Spleen (tissue), 13 donors: ENCODE measurements at places on chromosomes 3 and 15. TPM values are rescaled to one million over a fixed set of nuclear protein-coding genes. Genes with fewer than 3 reads are reported as not detected.

Gene LCTL
- total RNA-seq: not detected

Gene GOLGA6L9
- total RNA-seq: 2.6 TPM

Gene TPRA1
- 36.7 TPM for total RNA-seq

Gene ARL6IP5
- 121 TPM for total RNA-seq

Gene GOLGA6L7
- total RNA-seq: not detected

Gene TMEM212
- not detected for total RNA-seq

Gene FBXW12
- not detected for total RNA-seq

Gene ACTC1
- total RNA-seq: 2.2 TPM

Gene PEX5L
- not detected for total RNA-seq

Gene COL6A5
- total RNA-seq: not detected

Gene MAP6D1
- 2.0 TPM for total RNA-seq

DNA sequence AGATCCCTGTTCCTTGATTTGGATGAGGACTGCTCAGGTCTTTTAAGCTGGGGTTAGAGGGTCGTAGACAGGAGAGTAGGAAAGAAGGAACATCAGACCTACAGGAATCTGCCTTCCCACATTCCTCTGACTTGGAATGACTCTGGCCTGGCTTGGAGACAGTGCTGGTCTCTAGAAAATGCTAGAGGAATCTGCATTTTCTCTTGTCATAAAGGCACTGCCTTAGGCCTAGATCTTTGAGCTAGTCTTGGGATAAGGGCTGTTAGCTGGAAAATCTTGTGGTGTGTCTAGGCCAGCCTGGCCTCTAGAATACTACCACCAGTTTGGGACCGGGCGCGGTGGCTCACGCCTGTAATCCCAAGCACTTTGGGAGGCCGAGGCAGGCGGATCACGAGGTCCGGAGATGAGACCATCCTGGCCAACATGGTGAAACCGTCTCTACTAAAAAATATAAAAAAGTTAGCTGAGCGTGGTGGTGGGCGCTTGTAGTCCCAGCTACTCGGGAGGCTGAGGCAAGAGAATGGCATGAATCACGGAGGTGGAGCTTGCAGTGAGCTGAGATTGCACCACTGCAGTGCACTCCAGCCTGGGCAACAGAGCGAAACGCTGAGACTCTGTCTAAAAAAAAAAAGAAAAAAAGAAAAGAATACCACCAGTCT, 17.3 kb upstream of the BSN start:
- H3K4me1 ChIP-seq: peaks cover 6% of the 10 kb centered on the region
- H3K27ac ChIP-seq: no peak overlapping the region
- no peak overlapping the region for H3K4me3 ChIP-seq
- H3K36me3 ChIP-seq: no peaks in the 10 kb centered on the region
- no peak for DNase-seq
- H3K27me3 ChIP-seq: no peaks in the 10 kb centered on the region

GRCh38 chr15:38541026-38541425, 23.6 kb downstream of the RASGRP1 start:
- H3K4me3 ChIP-seq: no peak overlapping the region
- DNase-seq: no peak
- H3K36me3 ChIP-seq: no peaks in the 10 kb centered on the region
- no peaks in the 10 kb centered on the region for H3K27me3 ChIP-seq
- no peak overlapping the region for H3K27ac ChIP-seq

DNA sequence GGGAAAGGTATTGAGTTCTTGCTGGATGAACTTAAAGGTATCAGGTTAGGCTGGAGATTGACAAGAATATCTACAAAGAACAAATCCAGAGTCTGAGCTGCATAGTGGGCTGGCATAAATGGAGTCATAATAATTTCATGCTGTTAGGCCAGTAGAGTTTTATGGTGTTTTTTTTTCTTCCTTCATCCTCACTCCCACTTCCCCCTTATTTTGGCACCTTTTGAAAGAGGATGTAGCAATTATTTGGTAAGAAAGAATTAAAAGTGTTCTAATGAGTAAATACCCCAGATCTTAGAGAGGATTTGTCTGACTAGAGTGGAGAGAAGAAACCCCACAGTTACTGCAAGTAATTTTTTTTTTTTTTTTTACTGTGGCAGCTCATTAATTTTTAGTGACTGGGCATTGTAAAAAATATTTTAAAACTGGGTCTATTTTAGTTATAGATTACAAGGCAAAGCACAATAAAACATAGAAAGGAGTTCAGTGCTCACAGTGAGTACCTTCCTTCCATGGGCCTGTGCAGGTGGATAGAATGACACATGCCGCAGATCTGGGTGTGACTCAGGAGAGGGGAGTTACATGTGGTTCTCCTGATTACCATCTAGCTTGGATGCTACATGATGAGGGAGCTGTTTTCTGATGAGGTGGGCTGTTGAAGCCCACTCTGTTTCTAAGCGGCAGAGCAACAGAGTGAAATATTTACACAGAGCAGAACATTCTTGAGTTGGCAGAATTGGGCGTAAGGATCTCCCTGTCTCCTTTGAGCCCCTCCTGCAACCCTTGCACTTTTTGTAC, 5.3 kb downstream of the EDEM1 start:
- H3K27me3 ChIP-seq: no peaks in the 10 kb centered on the region
- H3K36me3 ChIP-seq: peaks cover 7% of the 10 kb centered on the region
- H3K4me3 ChIP-seq: peak overlapping the region; percentile 99
- H3K27ac ChIP-seq: peak overlapping the region; percentile 38
- DNase-seq: no peak

DNA sequence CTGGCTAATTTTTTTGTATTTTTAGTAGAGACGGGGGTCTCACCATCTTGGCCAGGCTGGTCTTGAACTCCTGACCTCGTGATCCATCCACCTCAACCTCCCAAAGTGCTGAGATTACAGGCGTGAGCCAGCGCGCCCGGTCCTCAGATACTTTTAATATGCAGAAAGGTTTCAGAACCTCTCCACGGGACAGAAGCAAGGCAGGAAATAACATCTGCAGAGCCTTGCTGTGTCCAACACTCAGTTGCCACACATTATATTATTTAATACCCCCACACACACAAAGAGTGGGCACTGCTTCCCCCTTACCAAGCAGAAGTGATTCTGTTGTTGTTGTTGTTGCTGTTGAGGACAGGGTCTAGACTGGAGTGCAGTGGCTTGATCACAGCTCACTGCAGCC, 28.0 kb downstream of the OSBPL10 start:
- no peak overlapping the region for H3K27ac ChIP-seq
- no peaks in the 10 kb centered on the region for H3K36me3 ChIP-seq
- no peaks in the 10 kb centered on the region for H3K27me3 ChIP-seq
- no peak overlapping the region for H3K4me3 ChIP-seq

- peaks cover 45% of the 10 kb centered on the region for H3K27me3 ChIP-seq
- peak overlapping the region; percentile 63 for H3K4me3 ChIP-seq
Observed at GRCh38 chr15:98651036-98651481, 2.7 kb downstream of the IGF1R start.

- H3K36me3 ChIP-seq: no peaks in the 10 kb centered on the region
- H3K4me3 ChIP-seq: no peak overlapping the region
- H3K27ac ChIP-seq: no peak overlapping the region
- no peaks in the 10 kb centered on the region for H3K27me3 ChIP-seq
Observed at GRCh38 chr3:57816471-57817095, 60.5 kb downstream of the SLMAP start.

DNA sequence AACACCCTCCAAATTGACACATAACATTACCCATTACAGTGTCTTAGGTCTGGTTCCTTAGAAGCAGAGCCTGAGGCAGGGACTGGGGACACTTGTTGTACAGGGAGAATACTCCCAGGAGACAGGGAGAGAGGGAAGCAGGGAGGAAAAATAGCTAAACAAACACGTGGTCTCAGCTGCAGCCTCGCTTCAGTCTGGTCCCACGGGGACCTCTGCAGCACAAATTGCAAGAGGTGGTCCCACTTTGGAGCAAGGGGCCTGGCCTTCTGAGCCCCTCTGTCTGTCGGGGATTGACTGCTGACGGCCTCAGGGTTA, 25.0 kb upstream of the PLA2G4D start:
- H3K36me3 ChIP-seq: no peaks in the 10 kb centered on the region
- no peaks in the 10 kb centered on the region for H3K27me3 ChIP-seq
- no peak overlapping the region for H3K4me3 ChIP-seq
- no peaks in the 10 kb centered on the region for H3K4me1 ChIP-seq
- H3K27ac ChIP-seq: no peak overlapping the region

- no peaks in the 10 kb centered on the region for H3K27me3 ChIP-seq
- H3K4me3 ChIP-seq: peak overlapping the region; percentile 68
- peak overlapping the region; percentile 88 for H3K27ac ChIP-seq
- H3K4me1 ChIP-seq: peaks cover 19% of the 10 kb centered on the region
Observed at GRCh38 chr3:126083511-126083912, 412 bp downstream of the SLC41A3 start.

DNA sequence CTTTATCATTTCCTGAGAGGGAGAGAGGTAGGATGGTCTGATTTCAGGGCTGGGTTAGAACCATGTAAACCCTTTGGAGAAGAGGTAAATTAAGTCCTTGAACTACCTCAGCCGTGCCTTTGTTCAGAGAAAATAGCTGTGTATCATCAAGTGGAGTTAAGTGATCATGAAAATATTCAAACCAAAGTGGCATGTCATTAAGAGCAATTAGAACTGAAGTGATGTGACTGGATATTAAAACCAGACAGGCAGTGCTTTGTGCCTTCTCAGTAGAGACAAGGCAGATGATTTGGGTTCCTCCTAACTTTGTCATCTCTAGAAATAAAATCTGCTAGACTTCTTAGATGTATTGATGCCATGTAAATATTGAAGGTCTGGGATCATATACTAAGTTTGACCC, 171.5 kb downstream of the IL5RA start:
- H3K36me3 ChIP-seq: no peaks in the 10 kb centered on the region
- H3K27ac ChIP-seq: no peak overlapping the region
- no peaks in the 10 kb centered on the region for H3K4me1 ChIP-seq
- no peaks in the 10 kb centered on the region for H3K27me3 ChIP-seq
- no peak for DNase-seq
- H3K4me3 ChIP-seq: no peak overlapping the region

GRCh38 chr15:85408270-85408746, 27.9 kb downstream of the AKAP13 start:
- DNase-seq: no peak
- H3K36me3 ChIP-seq: no peaks in the 10 kb centered on the region
- H3K4me1 ChIP-seq: peaks cover 77% of the 10 kb centered on the region
- H3K4me3 ChIP-seq: no peak overlapping the region

- no peaks in the 10 kb centered on the region for H3K36me3 ChIP-seq
- no peak overlapping the region for H3K4me3 ChIP-seq
- H3K27me3 ChIP-seq: no peaks in the 10 kb centered on the region
- H3K4me1 ChIP-seq: no peaks in the 10 kb centered on the region
Observed at GRCh38 chr15:61364871-61365270, 135.8 kb upstream of the RORA start.

GRCh38 chr3:61381745-61382392, 130.6 kb upstream of the FHIT start:
- no peaks in the 10 kb centered on the region for H3K36me3 ChIP-seq
- no peaks in the 10 kb centered on the region for H3K4me1 ChIP-seq
- no peak overlapping the region for H3K4me3 ChIP-seq
- no peaks in the 10 kb centered on the region for H3K27me3 ChIP-seq

- no peaks in the 10 kb centered on the region for H3K4me1 ChIP-seq
- no peaks in the 10 kb centered on the region for H3K27me3 ChIP-seq
- H3K27ac ChIP-seq: no peak overlapping the region
- no peaks in the 10 kb centered on the region for H3K36me3 ChIP-seq
- H3K4me3 ChIP-seq: no peak overlapping the region
Observed at GRCh38 chr3:110789315-110789714, 282.3 kb upstream of the NECTIN3 start.

GRCh38 chr3:53191836-53192480, 30.9 kb downstream of the PRKCD start:
- H3K4me1 ChIP-seq: peaks cover 15% of the 10 kb centered on the region
- peak; percentile 81 for DNase-seq
- H3K27me3 ChIP-seq: no peaks in the 10 kb centered on the region
- H3K36me3 ChIP-seq: peaks cover 76% of the 10 kb centered on the region
- no peak overlapping the region for H3K4me3 ChIP-seq

DNA sequence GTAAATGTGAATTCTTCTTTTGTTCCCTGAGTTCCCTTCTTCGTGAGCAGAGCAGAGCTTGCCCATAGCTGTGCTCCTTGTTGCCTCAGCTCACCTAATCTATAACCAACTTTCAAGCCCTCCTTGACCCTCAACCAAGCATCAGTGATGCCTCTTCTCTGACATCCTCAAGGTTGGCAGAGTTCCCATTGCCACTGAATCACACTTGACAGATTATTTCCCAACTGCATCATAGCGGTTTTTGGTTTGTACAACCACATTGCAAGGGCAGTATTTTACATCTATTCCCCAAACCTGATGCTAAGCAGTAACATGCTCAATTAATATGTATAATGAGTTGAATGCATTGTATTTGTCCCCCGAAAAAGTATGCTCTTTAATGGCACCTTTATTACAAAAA, 133.0 kb upstream of the SNTN start:
- no peaks in the 10 kb centered on the region for H3K27me3 ChIP-seq
- no peak overlapping the region for H3K4me3 ChIP-seq
- no peaks in the 10 kb centered on the region for H3K36me3 ChIP-seq
- no peaks in the 10 kb centered on the region for H3K4me1 ChIP-seq
- no peak overlapping the region for H3K27ac ChIP-seq
- no peak for DNase-seq

DNA sequence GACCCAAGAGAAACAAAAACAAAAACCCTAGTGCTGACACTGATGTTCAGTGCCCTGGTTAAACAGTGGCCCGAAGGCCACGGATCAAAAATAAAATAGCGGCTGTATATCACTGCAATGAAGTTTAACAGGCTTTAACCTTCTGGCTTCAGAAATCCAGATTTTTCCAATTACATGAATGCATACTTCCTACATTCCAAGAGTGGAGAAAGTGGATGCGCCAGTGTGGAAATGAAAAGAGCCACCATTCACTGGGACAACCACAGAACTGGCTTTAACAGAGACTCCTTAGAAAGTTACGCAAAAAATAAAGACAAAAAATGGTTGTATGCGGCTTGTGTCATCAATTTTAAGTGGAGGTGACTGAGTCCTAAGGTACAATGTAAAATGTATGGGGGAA, 522.2 kb downstream of the FHIT start:
- H3K27ac ChIP-seq: no peak overlapping the region
- H3K4me1 ChIP-seq: no peaks in the 10 kb centered on the region
- H3K4me3 ChIP-seq: no peak overlapping the region
- DNase-seq: no peak
- H3K27me3 ChIP-seq: no peaks in the 10 kb centered on the region

- no peak overlapping the region for H3K4me3 ChIP-seq
- H3K4me1 ChIP-seq: no peaks in the 10 kb centered on the region
- DNase-seq: no peak
- no peaks in the 10 kb centered on the region for H3K36me3 ChIP-seq
- no peaks in the 10 kb centered on the region for H3K27me3 ChIP-seq
Observed at GRCh38 chr15:74217907-74218885, 15.6 kb upstream of the STRA6 start.

DNA sequence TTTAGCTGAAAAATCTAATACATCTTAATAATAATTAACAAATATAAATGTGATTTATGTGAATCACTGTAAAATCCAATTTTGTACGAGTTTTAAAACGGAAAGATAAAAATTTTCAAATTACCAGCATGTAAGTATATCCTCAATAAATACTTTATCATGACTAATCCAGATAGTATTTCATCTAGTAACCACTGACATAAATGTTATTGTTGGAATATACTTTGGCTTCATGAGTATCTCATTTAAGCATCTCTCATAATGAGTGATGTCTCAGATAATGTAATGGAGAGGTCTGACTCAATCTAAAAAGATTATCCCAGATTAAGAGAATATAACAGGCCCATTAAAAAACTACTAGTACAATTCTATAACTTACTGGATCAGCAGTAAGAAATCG, 216.3 kb downstream of the STAG1 start:
- H3K4me3 ChIP-seq: no peak overlapping the region
- H3K36me3 ChIP-seq: no peaks in the 10 kb centered on the region

GRCh38 chr3:72440491-72440890, 407.8 kb downstream of the SHQ1 start:
- H3K4me3 ChIP-seq: no peak overlapping the region
- H3K27me3 ChIP-seq: no peaks in the 10 kb centered on the region
- no peak for DNase-seq
- H3K4me1 ChIP-seq: peaks cover 90% of the 10 kb centered on the region
- no peaks in the 10 kb centered on the region for H3K36me3 ChIP-seq
- no peak overlapping the region for H3K27ac ChIP-seq
